Ecto neural progenitor cell (in vitro differentiated cells): ENCODE measurements at places on chromosomes 2 and 18.

DNA sequence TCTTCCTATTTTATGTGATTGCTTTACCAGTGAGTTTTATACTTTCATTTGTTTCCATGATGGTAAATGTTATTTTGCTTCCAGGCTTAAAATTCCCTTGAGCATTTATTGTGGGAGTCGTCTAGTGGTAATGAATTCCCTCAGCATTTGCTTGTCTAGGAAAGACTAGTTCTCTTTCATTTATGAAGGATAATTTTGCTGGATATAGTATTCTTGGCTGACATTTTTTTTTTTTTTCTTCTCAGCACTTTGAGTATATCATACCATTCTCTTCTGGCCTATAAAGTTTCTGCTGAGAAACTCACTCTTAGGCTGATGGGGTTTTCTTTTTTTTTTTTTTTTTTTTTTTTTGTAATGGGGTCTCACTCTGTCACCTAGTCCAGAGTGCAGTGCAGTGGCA is 99.1 kb downstream of the EDAR start:
- no peak for DNase-seq

- DNase-seq: no peak
These were observed 23.9 kb downstream of the CHN1 start for GRCh38 chr2:174981331-174981730.

GRCh38 chr18:63511285-63511684 is 30.9 kb upstream of the SERPINB12 start:
- peak; percentile 55 for DNase-seq

DNA sequence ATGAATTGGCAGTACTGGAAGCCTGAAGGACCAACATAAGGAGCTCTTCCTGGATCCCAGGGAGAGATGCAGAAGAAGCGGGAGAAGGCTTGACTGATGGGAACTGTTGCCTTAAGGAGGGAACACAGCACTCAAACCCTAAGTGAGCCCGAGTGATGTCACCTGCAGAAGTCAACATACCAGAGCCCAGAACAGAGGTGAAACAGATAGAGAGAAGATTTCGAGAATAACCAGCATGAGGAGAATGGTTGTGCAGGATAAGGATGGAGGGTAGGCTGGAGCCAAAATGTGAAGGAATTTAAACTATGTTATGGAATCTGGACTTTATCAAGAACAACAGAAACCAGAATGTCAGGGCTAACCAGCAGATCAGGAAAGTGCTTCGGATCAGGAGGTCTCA is 463.1 kb upstream of the DDX18 start:
- DNase-seq: no peak

GRCh38 chr18:23618862-23619387 is 32.6 kb upstream of the NPC1 start:
- DNase-seq: peak; percentile 74

GRCh38 chr18:70228536-70228935 is 23.0 kb upstream of the RTTN start:
- DNase-seq: no peak

- DNase-seq: no peak
These were observed 110.7 kb downstream of the NFATC1 start for GRCh38 chr18:79506191-79507075.

DNA sequence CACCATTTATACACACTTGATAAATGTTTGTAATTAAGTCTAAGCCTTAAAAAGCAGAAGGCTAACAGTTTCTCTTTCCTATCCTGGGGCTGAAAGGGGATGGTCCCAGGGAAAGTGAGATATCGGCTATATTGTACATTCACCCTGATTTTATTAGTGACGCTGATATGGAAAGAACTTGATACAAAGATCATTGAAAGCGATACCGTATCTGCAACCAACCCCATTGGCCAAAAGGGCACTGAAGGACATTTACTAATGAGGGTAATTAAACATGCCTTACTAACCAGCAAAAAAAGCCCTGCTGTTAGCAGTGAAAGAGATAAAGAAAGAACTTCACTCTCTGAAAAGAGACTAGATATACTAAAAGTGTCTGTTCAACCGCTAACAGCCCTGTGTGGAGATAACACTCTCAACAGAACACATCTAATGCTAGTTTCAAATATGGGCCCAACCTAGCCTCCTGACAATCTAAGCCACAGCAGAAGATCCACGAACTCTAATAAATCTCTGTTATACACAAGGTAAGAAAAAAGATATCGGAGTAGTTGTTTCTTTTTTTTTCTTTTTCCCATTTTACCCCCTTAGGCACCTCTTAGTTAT is 200.0 kb downstream of the CDH2 start:
- DNase-seq: no peak
